SK-N-MC (cell line): ENCODE measurements at places on chromosomes 6 and 20.

DNA sequence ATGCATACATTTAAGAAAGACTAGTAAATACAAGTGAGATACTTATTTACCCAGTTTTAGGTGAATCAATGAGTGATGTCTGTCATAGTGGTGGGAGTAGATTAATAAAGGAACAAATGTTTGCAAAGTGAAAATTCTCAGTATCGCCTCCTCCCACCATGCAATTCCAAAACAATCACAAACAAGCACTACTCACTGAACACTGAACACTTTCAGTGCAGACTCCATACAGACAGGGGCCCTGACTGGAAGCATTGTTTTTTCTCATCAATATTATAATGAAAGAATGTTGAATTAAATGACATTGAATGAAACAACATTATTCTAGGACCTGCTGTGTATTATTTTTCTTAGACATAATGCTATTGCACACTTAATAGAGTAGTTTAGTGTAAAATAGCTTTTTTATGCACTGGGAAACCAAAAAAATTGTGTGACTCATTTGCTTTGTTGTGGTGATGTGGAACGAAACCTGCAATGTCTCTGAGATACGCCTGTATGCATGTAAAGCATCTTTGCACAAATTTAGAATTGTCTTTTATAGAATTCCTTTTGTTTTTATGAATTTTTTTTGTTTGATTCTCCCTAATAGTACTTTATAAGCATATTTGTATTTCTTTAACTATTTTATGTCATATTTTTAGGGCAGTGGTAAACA, 317.5 kb downstream of the UTRN start:
- no peak for DNase-seq

DNA sequence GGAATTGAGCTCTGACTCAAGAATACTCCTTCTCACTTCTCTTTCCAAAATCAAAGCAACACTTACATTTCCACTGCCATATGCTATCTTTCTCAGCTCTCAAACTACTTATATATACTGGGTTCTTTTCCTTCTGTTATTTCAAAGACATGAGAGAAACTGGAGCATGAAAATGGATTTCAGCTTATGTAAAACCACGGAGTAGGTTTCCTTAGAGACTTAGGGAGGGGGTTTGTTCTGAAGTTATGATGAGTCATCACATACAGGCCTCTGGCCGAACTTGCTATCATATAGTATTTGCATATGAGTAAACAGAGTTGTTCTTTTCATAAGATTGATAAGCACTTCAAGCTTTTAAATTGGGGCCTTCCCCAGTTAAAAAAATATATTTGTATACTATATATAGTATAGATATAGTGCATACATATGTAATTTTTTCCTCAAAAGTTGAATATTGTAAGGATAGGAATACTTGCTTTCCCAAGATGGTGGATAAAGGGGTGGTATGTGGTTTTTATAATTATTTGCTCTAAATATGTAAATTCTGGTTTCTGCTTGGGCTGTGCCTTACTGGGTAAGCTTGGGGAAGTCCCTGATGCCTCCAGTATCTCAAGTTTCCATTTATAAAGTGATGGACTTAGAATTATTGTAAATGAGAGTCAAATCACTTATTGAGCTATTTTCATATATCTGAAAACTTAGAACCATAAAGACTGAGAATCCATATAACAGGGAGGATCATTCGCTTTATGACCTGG, 273.9 kb downstream of the RFPL4B start:
- no peak for DNase-seq

DNA sequence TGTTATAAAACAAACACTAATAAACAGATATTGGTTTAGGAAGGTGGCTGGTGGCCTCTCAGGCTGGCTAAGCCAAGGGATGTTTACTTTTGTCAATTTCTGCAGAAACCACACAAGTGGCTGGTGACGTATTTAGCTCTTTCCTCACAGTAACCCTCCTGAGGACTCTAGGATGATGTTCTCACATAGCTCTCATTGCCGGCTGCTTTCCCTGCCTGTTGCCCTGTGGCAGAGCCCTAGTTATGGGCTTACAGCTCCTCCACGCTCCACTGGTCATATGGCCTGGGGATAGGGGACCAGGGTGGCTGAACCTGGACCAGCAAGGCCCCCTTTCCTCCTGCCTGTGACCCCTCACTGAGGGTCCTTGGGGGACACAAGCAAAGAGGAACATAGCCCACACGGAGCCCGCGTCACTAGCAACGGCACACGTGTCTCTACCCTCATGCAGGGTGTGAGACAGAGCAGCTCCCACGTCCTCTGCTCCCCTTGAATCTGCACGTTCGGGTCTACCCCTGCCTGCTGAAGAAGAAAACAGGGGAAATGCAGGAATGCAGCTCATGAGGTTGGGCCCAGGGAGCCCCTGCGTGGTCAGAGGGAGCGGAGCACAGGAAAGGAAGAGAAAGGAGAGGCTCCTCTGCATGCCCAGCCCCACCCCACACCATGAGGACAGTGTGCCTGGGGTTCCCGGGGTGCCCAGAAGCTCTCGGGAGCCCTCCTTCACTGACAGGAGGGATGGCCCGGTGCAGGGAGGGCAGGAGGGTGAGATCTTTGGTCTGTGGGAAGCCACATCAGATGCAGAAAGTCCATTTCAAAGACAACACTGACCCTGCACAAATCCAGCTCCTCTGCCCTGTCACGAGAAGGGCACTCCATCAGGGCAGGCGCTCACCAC, 13.9 kb downstream of the RAMACL start:
- DNase-seq, result no peak

GRCh38 chr6:140897349-140897748, 1235.4 kb upstream of the GJE1 start:
- no peak for DNase-seq

GRCh38 chr6:1029141-1029540, 282.8 kb upstream of the FOXQ1 start:
- DNase-seq, result no peak

GRCh38 chr6:145272246-145272645, 463.1 kb downstream of the EPM2A start:
- DNase-seq, result no peak

- no peak for DNase-seq
Observed at GRCh38 chr6:143271024-143271423, 179.5 kb downstream of the ADAT2 start.
